ENCODE measurements at places on chromosomes 7 and 10. TPM values are rescaled to one million over a fixed set of nuclear protein-coding genes. Genes with fewer than 3 reads are reported as not detected.

PAX4 gene
- total RNA-seq, result not detected

CYP26A1 gene
- total RNA-seq, result not detected

NAT16 gene
- not detected for total RNA-seq

CALML3 gene
- total RNA-seq, result not detected

ARHGEF5 gene
- total RNA-seq, result 8.7 TPM

VAX1 gene
- total RNA-seq, result 0.27 TPM

CCDC7 gene
- total RNA-seq, result 21.7 TPM

AKR1D1 gene
- total RNA-seq, result not detected

BAMBI gene
- 19.8 TPM for total RNA-seq

C7orf33 gene
- total RNA-seq, result not detected

C7orf57 gene
- 0.26 TPM for total RNA-seq

FAM25G gene
- not detected for total RNA-seq

EPO gene
- not detected for total RNA-seq

CCDC146 gene
- 0.14 TPM for total RNA-seq

HTRA1 gene
- 42.1 TPM for total RNA-seq

LRRC18 gene
- not detected for total RNA-seq

FOXP2 gene
- total RNA-seq, result 2.4 TPM

MACC1 gene
- total RNA-seq, result not detected

FGL2 gene
- total RNA-seq, result not detected

ZFYVE27 gene
- 30.5 TPM for total RNA-seq
